HEK293T (cell line): ENCODE measurements at places on chromosomes 12 and 14.
A peak's percentile ranks its signal among the peaks of the same experiment; 100 is the strongest.

DNA sequence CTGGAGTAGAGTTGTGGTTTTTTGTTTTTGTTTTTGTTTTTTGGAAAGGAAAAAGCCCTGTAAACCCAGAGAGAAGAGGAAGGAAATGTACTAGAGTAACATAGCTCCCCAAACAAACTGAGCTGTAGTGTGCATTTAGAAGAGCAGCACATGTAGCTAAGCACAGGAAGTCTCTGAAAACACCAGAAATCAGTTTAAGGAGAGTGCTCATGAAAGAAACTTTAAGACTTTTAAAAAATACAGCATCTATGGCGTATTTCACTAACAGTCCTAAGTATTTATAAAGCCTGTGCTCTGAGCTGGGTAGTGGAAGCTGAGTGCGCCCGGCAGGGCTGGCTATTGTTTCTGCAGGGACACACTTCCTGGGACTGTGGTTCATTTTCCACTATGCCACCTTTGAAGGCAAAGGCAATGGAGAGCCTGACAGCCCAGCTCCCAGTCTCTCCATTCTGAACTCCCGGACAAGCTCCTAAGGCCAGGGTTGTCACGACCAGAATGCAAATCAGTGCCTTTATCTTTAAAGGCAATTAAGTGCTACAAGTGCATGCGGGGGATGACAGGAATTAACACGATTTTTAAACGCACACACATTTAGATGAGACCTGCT is 45.4 kb downstream of the NIN start:
- no peak for DNase-seq

GRCh38 chr12:94204499-94205247 is 56.3 kb downstream of the PLXNC1 start:
- DNase-seq: no peak

DNA sequence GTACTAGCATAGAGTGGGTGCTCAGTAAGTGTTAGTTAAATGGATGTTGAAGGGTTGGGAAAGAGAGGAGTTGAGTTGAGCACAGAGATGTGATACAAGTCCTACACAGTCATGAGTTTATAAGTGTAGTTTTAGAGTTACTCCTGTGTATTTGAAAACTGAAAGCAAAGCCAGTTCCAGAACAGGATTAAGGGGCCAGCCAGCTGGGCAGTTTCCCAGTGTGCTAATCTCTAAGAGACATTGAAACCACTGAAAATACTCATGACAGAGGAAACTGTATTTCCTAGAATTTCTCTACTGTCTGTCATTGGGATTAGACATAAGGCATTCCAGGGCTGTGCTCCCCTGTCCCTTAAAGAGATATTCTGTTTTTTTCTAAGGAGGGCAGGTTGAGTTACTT is 101.0 kb downstream of the DERA start:
- DNase-seq: no peak

- DNase-seq: peak; percentile 37
Measured at GRCh38 chr12:18250313-18250916, 10.9 kb upstream of the PIK3C2G start.

GRCh38 chr14:56198438-56198837 is 80.2 kb downstream of the PELI2 start:
- no peak for DNase-seq

GRCh38 chr12:23376238-23376637 is 573.2 kb downstream of the SOX5 start:
- no peak for DNase-seq

DNA sequence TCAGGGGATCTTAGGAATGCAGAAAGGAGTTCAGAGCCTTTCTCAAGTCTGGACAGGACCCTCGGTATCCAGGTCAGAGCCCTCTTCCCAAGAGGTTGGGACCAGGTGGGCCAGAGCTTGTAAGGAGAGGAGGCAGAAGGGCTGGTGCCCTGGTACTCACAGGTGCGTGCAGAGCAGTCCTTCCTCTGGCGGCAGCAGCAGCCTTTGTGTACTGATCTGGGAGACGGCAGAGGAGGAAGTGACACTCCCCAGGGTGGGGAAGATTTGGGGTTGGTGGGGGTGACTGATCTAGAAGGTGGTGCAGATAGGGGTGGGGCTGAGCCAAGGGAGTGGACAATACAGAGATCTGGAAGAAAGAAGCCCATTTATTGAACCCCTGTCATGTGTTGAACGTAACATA is at the start of gene ITGB7:
Gene ITGB7 (minus strand): TSS at position 210 of the 400 bp plus-strand sequence. CDS start 6,808 bp downstream, outside the sequence.
- no peak for DNase-seq

DNA sequence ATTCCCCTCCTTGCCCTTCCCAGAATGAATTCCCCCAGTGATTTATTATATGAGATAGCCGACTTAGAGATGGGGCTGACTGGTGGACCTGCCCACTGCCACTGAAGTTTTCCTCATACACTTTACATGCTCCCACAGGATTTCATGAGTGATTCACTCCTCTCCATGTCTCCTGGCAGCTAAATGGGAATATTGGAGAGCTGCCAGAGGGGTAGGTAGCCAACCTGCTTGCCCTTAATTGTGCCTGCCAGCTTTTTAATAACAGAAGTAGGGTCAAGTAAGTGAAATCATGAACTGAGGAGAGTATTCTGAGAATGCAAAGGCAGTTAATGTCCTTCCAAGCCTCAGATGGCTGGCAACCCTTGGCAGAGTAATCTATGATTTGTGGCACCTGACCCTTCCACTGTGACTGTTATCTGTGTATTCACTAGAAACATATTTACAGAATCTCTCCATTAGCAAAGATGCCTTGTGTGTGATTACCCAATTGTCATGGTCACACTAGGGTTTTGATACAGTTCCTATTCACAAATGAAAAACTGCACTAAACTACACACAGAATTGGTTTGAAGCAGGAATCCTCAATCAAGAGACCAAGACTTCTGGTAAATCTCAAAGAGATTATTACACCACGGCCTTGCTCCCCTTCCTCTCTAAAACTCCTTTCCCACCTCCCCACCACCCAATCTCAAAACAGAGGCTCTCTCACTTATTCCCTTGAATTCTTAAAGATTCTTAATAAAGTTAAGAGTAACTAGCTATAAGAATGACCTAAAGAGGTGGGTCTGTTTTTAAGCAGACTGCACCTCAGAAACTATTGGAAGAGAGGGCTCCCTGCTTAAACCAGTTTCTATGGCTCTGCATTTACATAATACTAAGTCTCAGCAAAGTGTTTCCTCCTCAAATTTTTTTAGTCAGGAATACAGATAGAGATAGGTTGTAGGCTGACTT is 17.2 kb downstream of the NKX2-1 start:
- DNase-seq: no peak

DNA sequence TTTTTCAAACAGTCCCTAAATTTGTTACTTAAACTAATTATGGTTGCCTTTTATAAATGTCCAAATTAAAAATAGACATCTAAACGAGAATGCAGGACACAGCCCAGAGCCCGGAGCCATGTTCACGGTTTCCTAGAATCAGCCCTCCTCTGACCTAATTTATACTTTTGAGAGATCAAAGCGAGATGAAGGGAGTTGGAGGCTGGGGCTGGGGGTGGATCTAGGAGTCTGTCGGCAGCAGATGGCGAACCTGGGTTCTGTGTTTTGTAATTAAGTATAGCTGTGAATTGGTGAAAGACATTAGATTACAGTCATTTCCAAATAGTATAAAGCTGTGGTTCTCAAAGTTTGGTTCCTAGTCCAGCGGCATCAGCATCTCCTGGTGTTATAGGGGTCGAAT is 210.1 kb downstream of the SLC41A2 start:
- no peak for DNase-seq

- DNase-seq: no peak
Measured at GRCh38 chr12:29103539-29103974, 45.5 kb upstream of the FAR2 start.

- DNase-seq: no peak
Measured at GRCh38 chr12:96226801-96227348, 32.7 kb downstream of the ELK3 start.

- DNase-seq: peak; percentile 34
Measured at GRCh38 chr12:42332301-42333285, 6.6 kb downstream of the PPHLN1 start.

GRCh38 chr12:95796225-95796981 is 5.8 kb upstream of the NTN4 start:
- DNase-seq: no peak

- DNase-seq: no peak
Measured at GRCh38 chr12:2364631-2365051, 311.9 kb downstream of the CACNA1C start.

GRCh38 chr12:125089083-125089482 is 23.8 kb downstream of the AACS start:
- DNase-seq: peak; percentile 22

DNA sequence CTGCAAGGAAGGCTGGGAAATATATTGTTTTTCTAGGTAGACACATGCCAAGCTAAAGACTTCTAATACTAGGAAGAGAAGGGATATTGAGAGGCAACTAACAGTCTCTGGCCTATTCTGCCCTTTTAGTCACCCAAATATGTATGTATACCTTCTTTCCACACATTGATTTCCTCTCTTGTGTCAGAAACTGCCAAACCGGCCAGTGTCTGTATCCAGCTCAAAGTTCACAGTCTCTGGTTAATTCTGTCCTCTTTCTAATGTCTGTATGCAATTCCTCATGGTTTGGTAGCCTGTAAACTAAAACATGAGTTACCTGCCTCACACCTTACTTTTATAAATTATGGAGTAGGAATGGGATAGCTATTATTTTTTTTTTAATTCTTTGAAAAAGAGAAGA is 25.2 kb upstream of the CPSF6 start:
- no peak for DNase-seq

- DNase-seq: no peak
Measured at GRCh38 chr12:78060186-78060585, 229.5 kb downstream of the NAV3 start.

GRCh38 chr14:104446611-104447010 is 133.0 kb upstream of the C14orf180 start:
- no peak for DNase-seq

DNA sequence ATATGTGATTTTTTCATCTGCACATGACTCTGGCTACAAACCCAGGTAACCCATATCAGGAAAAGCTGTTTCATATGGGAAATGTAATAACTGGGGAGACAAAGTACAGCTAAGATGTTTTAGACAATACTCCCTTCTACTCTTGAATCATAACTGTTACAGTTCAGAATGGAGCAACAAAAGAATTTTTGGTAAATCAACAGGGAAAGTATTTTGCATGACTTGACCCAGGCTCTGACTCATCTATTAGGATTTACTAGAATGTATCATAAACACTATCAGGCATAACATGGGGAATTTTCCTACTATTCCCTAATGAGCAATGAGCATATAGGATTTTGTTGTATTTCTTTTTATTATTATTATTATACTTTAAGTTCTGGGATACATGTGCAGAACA is 553.0 kb downstream of the SLC16A7 start:
- no peak for DNase-seq

DNA sequence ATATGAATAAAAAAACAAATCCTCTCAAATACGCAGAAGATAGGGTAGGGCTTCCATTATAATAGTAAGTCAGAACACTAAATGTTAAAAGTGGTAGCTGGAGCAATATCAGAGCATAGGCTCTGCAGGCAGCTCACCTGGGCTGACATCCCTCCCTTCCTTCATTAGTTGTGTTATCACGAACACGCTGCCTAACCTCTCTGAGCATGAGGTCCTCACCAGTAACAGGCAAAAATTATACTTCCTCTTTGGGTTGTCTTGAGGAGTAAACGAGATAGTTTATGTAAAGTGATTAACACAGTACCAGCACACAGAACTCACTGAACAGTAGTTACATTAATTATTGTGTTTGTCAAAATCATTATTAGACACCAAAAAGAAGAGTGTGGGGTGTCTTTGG is 154.3 kb downstream of the STXBP6 start:
- no peak for DNase-seq

GRCh38 chr14:49164074-49164473 is 422.1 kb downstream of the RPS29 start:
- no peak for DNase-seq

GRCh38 chr12:29844667-29845066 is 60.9 kb upstream of the TMTC1 start:
- DNase-seq: no peak

DNA sequence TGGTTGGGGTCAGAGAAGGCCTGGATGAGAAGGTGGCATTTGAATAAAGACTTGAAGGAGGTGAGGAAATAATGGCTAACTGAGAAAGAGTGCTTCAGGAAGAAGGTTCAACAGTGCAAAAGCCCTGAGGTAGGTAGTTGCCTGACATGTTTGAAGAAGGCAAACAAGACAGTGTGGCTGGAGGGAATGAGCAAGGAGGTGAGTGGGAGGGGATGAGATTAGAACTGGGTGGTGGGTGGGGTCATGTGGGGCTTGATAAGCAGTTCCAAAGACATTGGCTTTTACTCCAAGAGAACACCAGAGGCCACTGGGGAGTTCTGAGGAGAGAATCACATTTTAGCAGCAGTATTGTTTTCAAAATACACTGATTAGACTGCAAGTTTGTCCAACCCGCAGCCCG is 50.5 kb downstream of the HSPB8 start:
- DNase-seq: no peak

DNA sequence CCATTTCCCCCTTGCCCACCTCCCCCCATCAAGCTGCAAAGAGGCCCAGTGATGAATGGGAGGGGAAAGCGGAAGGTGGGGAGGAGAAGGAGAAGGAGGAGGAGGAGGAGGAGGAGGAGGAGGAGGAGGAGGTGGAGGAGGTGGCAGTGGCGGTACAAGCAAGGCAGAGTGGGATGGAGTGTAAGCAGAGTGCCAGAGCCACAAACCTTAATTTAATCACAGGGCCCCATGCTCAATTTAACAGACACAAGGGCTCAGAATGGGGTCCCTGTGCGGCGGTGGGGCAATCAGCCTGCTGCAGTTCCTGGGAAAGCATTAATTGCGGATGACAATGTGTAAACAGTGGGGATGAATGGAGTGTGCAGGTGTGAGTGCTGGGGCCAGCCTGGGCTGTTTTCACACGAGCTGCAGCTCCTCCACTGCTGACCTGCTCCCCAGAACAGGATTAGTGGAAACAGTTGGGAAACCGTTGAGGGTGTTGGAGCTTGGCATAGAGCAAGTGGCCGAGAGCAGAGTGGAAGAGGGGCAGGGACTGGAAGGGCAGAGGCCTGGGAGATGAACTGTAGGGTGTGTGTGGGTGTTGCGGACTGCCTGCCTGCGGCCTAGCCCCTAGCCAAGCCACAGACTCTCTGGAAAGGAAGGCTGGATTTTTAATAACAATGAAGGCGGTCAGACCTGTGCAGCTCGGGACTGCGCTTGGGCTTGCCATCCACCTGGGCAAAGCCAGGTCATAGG is 36.4 kb upstream of the SMOC1 start:
- no peak for DNase-seq

- DNase-seq: no peak
Measured at GRCh38 chr12:94265539-94265938, 117.2 kb downstream of the PLXNC1 start.

DNA sequence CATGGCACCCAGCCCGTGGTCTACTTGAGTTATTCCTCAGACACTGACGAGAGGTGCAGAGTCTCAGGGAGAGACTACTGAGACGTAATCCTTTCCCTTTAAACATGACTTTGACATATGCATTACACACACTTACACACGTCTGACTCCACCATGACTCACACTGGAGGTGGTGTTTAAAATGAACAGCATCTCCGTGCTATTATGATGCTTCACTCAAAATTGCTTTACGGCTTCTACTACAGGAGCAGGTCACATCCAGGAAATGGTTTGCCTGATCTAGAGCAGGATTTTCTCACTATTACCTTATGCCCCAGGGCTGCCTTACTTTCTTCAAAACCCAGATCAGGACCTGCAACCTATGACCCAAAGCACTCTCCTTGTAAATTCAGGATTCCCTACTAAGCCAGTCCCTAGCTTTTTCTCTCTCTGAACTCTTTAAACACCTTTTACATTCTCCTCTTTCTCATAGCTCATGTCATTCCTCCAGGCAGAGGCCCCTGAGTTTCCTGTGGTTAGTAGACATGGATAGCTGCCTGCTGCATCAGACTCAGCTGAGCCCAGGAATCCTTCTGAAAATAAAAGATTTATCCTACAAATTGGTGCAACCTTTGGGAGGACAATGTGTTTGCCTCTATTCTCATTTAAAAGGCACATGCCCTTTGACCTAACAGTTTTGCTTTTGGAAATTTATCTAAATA is 31.2 kb downstream of the TMCC3 start:
- no peak for DNase-seq
